ENCODE measurements at places on chromosomes 3 and 15. TPM values are rescaled to one million over a fixed set of nuclear protein-coding genes. Genes with fewer than 3 reads are reported as not detected.

Gene TMEM207
- total RNA-seq = not detected

Gene FBXO40
- not detected for total RNA-seq

Gene CLDN16
- total RNA-seq = not detected

Gene MB21D2
- total RNA-seq = 6.2 TPM

Gene AMOTL2
- 281 TPM for total RNA-seq

- no peak overlapping the region for H3K4me3 ChIP-seq
- H3K27ac ChIP-seq = no peak overlapping the region
- DNase-seq = no peak
- H3K27me3 ChIP-seq = no peaks in the 10 kb centered on the region
These were observed 12.8 kb downstream of the TBC1D21 start for GRCh38 chr15:73885954-73886700.

DNA sequence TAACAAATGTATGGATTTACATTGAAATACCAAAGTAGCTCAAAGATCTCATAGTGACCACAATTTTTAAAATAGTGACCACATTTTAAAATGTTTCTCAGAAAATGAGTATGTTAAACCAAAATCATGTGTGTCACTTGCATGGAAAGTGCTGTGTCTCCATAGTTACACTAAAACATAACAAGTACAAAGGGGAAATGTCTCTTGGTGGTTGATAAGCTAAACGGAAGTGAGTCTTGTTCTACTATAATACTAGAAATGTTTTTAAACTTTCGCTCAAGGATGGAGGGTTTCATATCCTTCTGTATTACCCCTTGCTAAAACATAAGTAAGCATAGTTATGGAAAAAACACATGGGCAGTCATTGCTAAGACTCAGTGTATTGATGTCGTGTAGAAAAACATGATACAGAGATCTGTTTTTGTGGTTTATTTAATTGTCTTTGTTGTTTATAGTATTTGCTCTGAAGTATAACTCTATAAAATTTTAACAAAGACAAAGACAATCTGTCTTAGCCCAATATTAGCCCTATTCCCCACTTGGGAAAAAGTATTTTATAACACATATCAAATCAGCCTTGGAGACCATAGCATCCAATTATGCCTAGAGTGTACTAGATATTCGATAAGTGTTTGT lies 27.0 kb upstream of the DENND4A start:
- no peaks in the 10 kb centered on the region for H3K4me1 ChIP-seq
- H3K4me3 ChIP-seq = no peak overlapping the region
- no peaks in the 10 kb centered on the region for H3K36me3 ChIP-seq
- no peaks in the 10 kb centered on the region for H3K27me3 ChIP-seq
- no peak for DNase-seq
- H3K27ac ChIP-seq = peak overlapping the region; percentile 21

Gene TAGLN3
- not detected for total RNA-seq

Gene MAGEL2
- 0.33 TPM for total RNA-seq

DNA sequence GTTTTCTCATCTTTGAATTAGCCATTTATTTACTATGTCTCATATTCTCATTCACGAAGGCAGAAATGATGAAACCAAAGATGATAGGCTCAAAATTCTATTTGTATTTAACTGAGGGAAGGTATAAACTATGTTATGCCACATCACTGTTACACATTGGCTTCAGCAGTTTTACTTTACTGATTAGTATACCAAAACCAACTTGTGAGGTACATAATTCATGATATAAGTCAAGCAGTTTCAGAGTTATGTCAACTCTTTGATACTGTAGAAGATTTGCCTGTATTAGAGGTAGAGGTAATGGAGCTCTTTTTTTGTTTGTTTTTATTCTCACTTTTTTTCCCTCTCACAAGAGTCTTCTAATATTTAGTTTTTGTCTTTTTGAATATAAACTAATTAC lies 22.9 kb downstream of the CHMP2B start:
- no peaks in the 10 kb centered on the region for H3K4me1 ChIP-seq
- no peaks in the 10 kb centered on the region for H3K27me3 ChIP-seq
- H3K27ac ChIP-seq = no peak overlapping the region
- H3K4me3 ChIP-seq = no peak overlapping the region
- no peak for DNase-seq
- H3K36me3 ChIP-seq = no peaks in the 10 kb centered on the region

GRCh38 chr3:101172516-101172915 lies 147.9 kb downstream of the IMPG2 start:
- no peaks in the 10 kb centered on the region for H3K4me1 ChIP-seq
- no peak overlapping the region for H3K27ac ChIP-seq
- H3K36me3 ChIP-seq = no peaks in the 10 kb centered on the region
- H3K4me3 ChIP-seq = no peak overlapping the region
- H3K27me3 ChIP-seq = no peaks in the 10 kb centered on the region

DNA sequence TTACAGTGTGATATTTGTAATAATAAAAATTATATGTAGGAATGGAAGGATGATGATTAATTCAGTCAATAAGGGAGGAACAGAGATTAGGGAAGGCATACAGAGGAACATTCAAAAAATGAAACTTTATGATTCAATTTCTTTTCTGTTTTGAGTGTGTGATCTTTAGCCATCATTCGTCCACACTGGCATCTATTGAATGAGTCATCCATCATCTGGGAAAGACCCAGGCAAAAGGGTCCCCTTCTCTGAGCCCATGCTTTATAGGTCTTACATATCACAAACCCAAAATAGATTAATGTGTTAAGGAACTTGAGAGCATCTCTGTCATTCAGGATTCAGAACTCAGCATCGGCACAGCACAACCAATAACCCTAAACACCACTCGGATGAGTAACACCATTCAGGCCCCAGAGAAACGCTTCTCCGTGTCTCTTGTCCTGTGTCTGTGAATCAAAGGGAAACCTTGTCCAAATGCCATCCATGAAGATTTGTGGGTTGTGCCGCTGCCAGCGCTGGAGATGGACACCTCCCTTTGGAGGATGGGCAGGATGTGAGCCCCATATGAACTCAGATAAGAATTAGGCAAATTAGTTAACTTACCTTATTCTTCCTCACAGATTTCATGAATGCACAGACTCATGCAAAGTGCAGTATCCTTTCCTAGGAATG lies 21.7 kb upstream of the TPM1 start:
- no peaks in the 10 kb centered on the region for H3K36me3 ChIP-seq
- no peak for DNase-seq
- H3K27me3 ChIP-seq = no peaks in the 10 kb centered on the region
- H3K27ac ChIP-seq = no peak overlapping the region
- no peak overlapping the region for H3K4me3 ChIP-seq

GRCh38 chr3:177929310-177929709 lies 606.9 kb upstream of the KCNMB2 start:
- DNase-seq = no peak
- H3K4me1 ChIP-seq = no peaks in the 10 kb centered on the region
- no peaks in the 10 kb centered on the region for H3K36me3 ChIP-seq
- H3K4me3 ChIP-seq = no peak overlapping the region

DNA sequence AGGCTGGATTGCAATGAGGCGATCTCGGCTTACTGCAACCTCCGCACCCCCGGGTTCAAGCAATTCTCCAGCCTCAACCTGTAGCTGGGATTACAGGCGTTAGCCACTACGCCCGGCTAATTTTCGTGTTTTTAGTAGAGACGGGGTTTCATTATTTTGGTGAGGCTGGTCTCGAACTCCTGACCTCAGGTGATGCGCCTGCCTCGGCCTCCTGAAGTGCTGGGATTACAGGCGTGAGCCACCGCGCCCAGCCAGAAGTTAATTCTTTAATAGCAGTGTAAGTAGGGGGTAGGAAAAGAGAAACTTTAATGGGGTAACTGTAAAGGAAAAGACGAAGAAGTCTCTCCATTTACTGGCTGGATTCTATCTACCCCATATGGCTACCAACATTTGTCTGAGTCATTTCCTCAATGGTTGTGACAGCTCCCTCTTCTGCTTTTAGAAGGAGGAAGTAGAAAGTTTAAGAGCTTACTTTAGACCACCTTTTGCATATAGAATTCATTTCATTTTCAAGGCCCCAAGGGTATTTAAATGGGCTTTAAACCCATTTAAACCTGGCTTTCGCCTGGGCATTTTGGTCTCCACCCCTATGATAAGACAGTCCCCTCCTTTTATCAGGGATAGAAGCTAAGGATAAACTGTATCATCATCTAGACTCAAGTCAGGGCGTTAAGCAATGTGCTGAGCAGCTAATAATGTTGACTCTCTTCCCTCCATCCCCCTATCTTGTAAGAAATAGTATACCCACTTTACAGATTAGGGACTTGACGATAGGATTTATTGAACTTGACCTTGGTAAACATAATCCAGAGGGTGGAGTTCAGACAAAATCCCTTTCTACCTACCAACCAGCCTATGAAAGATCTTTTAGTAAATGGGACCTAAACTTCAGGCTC lies 1.1 kb upstream of the CDV3 start:
- H3K4me3 ChIP-seq = peak overlapping the region; percentile 59
- H3K27ac ChIP-seq = peak overlapping the region; percentile 97
- H3K4me1 ChIP-seq = no peaks in the 10 kb centered on the region
- H3K36me3 ChIP-seq = no peaks in the 10 kb centered on the region

- no peaks in the 10 kb centered on the region for H3K4me1 ChIP-seq
- no peaks in the 10 kb centered on the region for H3K36me3 ChIP-seq
- H3K27me3 ChIP-seq = no peaks in the 10 kb centered on the region
- no peak overlapping the region for H3K4me3 ChIP-seq
- H3K27ac ChIP-seq = peak overlapping the region; percentile 33
- DNase-seq = no peak
These were observed 36.0 kb downstream of the FOXP1 start for GRCh38 chr3:71547249-71548198.

Gene AGTR1
- total RNA-seq = 17.3 TPM

- no peak overlapping the region for H3K4me3 ChIP-seq
- H3K36me3 ChIP-seq = no peaks in the 10 kb centered on the region
- H3K27ac ChIP-seq = no peak overlapping the region
- no peaks in the 10 kb centered on the region for H3K4me1 ChIP-seq
- no peak for DNase-seq
- H3K27me3 ChIP-seq = no peaks in the 10 kb centered on the region
These were observed 127.5 kb downstream of the MEGF11 start for GRCh38 chr15:66126031-66126441.

Gene SLCO2A1
- 11.1 TPM for total RNA-seq

Gene ARHGAP11A
- 2.9 TPM for total RNA-seq

GRCh38 chr3:133440652-133441051 lies 40.8 kb downstream of the BFSP2 start:
- DNase-seq = no peak
- no peaks in the 10 kb centered on the region for H3K36me3 ChIP-seq
- H3K27ac ChIP-seq = no peak overlapping the region

DNA sequence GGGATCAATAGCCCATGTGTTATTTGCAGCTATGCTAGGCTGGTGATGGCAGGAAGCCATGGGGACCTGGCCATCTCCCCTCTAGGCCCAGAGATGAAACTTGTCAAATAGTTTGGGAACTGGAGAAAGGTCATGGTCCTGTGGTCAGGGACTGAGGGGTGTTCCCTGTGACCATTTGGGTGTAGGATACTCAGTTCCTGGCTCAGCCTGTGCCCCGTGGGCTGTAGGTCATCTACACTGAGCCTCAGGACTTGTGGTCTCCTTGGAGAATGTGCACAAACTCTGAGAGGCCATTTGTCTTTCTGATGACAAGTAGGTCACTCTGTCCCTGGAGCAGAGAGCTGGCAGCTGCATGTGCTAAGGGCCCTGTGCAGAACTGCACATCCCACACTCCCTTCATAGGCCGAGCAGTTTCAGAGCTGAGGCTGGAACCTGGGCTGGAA lies 17.5 kb downstream of the GASK1A start:
- H3K4me3 ChIP-seq = no peak overlapping the region
- H3K27me3 ChIP-seq = no peaks in the 10 kb centered on the region
- DNase-seq = no peak
- peaks cover 5% of the 10 kb centered on the region for H3K4me1 ChIP-seq
- no peaks in the 10 kb centered on the region for H3K36me3 ChIP-seq
- peak overlapping the region; percentile 23 for H3K27ac ChIP-seq

GRCh38 chr15:52154896-52155865 lies 36.0 kb downstream of the GNB5 start:
- no peak overlapping the region for H3K4me3 ChIP-seq
- no peak overlapping the region for H3K27ac ChIP-seq
- no peaks in the 10 kb centered on the region for H3K4me1 ChIP-seq
- DNase-seq = no peak
- H3K27me3 ChIP-seq = no peaks in the 10 kb centered on the region

GRCh38 chr3:168497741-168498140 lies 402.0 kb upstream of the GOLIM4 start:
- H3K4me3 ChIP-seq = no peak overlapping the region
- DNase-seq = no peak
- H3K27me3 ChIP-seq = no peaks in the 10 kb centered on the region

DNA sequence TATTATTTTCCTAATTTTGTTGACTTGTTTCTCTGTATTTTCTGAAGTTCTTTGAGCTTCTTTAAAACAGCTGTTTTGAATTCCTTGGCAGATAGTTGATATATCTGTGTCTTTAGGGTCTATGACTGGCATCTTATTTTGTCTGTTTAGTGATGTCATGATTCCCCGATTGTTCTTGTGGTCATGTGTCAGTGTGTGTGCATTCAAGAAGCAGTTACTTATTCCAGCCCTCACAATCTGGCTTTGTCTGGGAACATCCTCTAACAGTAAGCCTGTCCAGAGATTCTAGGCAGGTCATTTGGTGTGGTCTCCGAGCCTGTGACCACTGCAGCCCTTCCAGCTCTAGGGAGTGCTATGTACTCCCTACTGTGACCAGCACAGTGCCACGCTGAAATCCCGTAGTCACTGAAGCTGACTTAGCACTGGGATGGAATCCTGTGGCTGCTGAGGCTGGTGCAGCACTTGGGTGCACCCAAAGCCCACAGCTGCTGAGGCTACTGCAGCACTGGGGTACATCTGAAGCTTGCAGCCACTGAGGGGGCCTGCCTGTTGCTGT lies 6.7 kb downstream of the LNP1 start:
- peaks cover 6% of the 10 kb centered on the region for H3K4me1 ChIP-seq
- no peaks in the 10 kb centered on the region for H3K36me3 ChIP-seq
- no peaks in the 10 kb centered on the region for H3K27me3 ChIP-seq
- DNase-seq = no peak
- H3K4me3 ChIP-seq = no peak overlapping the region

- DNase-seq = no peak
- no peaks in the 10 kb centered on the region for H3K4me1 ChIP-seq
- H3K27me3 ChIP-seq = no peaks in the 10 kb centered on the region
- no peaks in the 10 kb centered on the region for H3K36me3 ChIP-seq
- H3K27ac ChIP-seq = no peak overlapping the region
These were observed 47.9 kb upstream of the DCLK3 start for GRCh38 chr3:36812240-36812639.

DNA sequence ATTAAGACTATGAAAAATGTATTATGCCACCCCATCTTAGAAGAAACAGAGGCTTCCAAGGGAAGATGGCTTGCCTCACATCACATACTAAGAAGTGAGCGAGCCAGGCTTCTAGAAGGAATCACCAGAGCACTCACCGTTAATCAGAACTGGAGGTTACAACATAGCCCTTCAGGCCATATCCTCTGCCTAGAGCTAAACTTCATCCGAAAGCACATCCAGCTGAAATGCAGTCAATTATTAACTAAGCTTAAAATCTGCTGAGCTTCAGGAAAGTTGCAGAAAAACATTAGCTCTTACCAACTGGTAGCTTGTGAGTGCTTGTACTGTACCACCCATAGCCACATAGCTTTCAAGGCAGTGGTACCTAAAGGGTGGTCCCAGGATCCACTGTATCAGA lies 483.2 kb downstream of the TBL1XR1 start:
- no peaks in the 10 kb centered on the region for H3K36me3 ChIP-seq
- H3K4me3 ChIP-seq = no peak overlapping the region

GRCh38 chr3:40200692-40201316 lies 108.7 kb upstream of the EIF1B start:
- no peak overlapping the region for H3K4me3 ChIP-seq
- no peaks in the 10 kb centered on the region for H3K36me3 ChIP-seq
- DNase-seq = no peak
- H3K4me1 ChIP-seq = no peaks in the 10 kb centered on the region
- H3K27ac ChIP-seq = no peak overlapping the region
